ENCODE measurements at places on chromosomes 1 and 21.

- DNase-seq = no peak
Observed at GRCh38 chr1:170803711-170804110, 131.6 kb upstream of the MROH9 start.

DNA sequence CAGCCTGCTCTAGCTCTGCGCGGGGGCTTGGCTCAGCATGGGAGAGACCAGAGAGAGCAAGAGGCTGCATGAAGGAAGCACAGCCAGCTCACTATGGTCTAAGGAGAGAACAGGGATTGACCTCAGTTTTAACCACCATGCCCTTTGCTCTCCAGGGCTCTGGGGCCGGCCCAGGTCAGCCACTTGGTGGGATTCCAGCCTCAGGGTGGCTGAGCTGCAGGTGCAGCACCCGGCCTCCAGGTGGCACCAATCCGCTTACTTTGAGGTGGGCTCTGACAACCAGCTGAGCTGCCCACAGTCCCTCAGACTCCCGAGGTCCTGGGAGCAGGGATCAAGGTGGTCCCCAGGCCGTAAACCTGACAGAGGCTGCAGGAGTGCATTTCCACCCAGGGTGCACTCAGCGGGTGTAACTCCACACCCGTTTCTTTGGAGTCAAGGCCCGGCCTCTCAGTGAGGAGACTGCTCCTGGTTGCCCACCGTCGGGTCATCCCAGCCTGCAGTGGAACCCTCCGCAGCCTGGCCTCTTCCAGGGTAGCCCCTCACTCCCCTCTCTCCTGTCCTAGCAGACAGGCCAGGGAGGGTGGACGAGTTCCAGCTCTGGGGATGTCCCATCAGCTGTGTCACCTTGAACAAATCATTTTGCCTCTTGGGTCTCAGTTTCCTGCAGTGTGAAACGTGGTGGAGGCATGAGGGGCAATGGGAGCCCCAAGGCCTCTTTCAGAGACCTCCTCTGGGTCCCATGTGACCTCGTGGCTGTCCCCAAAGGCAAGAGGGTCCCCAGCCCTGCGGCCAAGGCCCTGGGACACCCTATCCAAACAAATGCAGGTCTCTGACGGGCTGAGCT is 607 bp upstream of the LGR6 start:
- no peak for DNase-seq

DNA sequence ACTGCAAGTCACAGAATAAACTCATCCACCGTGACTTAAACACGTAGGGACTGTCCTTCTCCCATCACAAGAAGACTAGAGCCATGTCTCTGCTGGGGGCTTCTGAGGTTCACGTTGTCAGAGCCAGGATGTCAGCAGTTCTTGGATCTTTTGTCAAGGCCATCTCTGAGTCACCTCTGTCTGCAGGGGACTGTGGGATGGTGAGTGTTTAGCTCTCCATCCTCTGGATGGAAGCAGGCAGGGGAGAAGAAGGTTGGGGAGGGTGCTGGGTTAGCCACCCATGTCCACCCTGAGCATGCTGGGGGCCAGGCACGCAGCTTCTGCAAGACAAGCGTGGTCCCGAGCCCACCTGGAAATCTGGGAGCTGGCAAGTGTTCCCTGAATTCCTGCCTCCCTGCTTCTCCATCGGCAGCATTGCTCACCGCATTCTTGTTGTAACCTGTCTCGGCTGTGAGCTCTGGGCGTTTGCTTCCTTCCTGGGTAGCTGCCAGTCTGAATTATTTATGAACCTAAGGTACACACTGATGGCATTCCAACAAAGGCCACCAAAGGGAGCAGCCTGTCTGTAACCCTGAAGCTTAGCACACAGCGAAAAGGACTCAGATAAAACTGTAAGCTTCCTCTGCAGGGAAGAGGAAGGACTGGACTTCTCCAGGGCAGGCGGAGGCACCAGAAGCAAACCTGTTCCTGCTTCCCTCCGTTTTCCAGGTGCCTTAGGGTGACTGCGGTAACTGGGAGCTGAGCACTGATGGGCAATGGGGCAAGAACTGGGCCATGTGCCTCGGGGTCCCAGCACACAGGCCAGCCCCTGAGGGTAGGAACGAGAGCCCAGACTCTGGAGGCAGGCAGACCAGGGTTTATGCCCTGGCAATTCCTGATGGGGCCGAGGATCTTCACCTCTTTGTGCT is 88.6 kb downstream of the RIPK4 start:
- DNase-seq = peak; percentile 59

GRCh38 chr1:248792342-248792741 is 33.4 kb downstream of the SH3BP5L start:
- no peak for DNase-seq

GRCh38 chr1:190154744-190155143 is 322.9 kb downstream of the BRINP3 start:
- no peak for DNase-seq

DNA sequence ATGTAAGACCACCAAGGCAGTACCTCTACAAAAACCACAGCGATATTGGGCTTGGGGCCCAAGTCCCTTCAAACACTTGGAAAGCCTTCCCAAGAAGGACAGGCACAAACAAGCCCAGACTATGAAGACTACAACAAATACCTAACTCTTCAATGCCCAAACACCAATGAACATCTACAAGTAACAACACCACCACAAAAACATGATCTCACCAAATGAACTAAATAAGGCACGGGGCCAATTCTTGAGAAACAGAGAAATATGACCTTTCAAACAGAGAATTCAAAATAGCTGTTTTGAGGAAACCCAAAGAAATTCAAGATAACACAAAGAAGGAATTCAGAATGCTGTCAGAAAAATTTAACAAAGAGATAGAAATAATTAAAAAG is 86.8 kb downstream of the COL24A1 start:
- no peak for DNase-seq

DNA sequence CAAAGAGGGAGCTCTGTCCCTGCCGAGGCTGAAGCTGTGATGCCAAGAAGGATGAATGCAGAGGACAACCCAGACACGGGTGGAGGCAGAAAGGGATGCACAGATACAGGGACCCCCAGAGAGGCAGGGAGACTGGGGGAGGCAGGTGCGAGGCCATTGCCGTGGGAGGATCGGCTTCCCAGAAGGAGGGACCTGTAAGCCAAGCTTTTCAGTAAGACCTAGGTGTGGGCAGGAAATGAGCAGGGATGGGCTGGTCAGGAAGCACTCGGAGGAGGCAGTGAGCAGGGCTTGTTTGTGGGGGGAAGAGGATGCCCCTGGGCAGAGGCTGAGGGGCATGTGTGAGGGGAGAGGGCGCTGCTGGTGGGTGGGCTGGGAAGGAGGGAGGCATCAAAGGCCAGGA is 67.7 kb upstream of the WNT4 start:
- DNase-seq = no peak

DNA sequence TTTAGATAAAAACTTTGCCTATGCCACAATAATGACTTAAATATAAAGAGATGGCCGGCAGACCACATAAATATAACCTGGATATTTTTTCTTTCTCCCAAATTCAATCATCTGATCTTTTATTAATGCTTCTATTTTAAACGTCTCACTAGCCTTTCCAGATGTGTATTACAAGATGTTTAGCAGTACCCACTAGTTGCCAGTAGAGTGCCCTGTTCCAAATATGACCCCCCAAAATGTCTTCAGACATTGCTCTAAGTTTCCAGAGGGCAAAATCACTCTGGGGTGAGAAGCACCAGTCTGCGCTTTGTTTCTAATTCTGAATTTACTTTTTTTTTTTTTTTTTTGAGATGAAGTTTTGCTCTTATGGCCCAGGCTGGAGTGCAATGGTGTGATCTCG is 268.1 kb downstream of the GRIK1 start:
- DNase-seq = no peak

DNA sequence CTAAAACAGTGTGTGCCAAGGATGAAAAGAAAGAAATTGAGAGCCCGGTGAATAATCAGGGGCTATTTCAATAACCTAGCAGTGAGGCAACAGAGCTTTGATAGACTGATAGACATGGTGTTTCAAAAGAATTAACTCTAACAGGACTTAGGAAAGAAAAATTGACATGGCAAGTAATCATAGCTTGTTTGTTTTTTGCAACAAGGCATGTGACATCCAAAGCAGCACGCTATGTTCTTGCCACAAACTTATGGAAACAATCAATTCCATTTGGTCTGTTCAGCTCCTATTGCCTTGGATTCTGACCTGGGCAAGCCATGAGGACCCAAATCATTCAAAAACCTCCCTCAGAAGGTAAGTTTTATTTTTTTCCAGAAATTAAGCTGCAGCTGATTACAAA is 608.5 kb downstream of the SMYD3 start:
- DNase-seq = no peak

DNA sequence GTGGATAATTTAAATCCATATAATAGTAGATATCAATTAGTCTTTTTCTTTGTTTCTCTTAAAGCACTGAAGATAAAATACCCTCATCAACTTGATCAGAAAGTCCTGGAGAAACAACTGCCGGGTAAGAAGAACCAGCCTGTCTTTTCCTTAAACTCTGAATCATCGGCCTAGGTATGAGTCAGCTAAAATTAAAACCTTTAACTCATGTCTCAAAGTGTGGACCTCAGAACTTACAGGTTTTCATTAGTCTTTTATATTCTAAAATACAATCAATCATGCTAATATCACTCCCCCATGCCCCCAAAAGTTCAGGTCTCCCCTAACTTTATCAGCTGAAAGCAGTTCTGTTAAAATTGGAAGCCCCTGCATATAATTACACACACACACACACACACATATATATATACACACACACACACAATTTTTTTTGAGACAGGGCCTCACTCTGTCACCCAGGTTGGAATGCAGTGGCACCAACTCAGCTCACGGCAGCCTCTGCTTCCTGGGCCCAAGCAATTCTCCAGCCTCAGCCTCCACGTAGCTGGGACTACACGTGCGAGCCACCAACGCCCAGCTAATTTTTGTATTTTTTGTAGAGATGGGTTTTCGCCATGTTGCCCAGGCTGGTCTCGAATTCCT is 61.3 kb downstream of the B3GALNT2 start:
- DNase-seq = no peak

- DNase-seq = no peak
Observed at GRCh38 chr1:27689423-27690173, 17.6 kb upstream of the IFI6 start.

Data from Panc1 (cell line).